ENCODE measurements at places on chromosomes 7 and 10.
A peak's percentile ranks its signal among the peaks of the same experiment; 100 is the strongest.

- no peak for DNase-seq
These were observed 90.9 kb downstream of the DIP2C start for GRCh38 chr10:598415-599170.

- no peak for DNase-seq
These were observed 31.3 kb downstream of the AKR1C3 start for GRCh38 chr10:5125315-5126044.

GRCh38 chr10:34397324-34397723 is 417.8 kb downstream of the PARD3 start:
- DNase-seq: no peak

- no peak for DNase-seq
These were observed 24.2 kb upstream of the BPGM start for GRCh38 chr7:134622303-134622995.

DNA sequence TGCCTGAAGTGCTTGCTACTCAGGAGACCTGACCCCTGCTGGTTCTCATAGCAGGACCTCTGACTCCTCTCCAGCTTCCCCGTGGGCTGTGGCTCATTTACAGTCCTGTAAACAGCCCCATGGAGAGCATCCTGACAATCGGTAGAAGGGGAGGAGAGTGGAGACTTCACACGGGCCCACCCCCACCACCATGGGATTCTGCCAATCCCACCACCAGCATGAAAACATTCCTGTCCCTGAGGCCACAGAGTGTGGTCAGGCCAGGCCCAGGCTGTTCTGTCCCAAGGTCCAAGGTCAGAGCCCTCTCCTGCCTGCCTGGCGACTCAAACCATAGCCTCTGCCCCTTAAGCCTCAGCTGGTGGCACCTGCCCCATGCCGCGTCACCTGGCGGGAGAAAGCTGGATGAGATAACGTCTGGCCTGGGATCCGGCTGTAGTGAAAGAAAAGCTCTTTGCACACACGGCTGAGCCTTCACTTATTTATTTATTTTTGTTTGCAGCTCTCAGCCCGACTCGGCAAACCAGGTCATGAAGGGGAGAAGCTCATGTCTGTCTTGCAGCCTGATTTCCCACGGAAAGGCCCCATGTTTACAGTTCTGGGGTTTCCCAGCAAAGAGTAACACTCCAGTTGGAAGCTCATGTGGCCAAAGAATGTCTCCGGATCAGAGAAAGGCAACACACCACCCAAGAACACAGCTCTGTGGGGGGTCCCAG is 293.6 kb upstream of the ZMIZ1 start:
- peak; percentile 43 for DNase-seq

GRCh38 chr10:79241990-79242619 is 105.2 kb upstream of the PPIF start:
- peak; percentile 22 for DNase-seq

- no peak for DNase-seq
These were observed 37.2 kb downstream of the FAM13C start for GRCh38 chr10:59325116-59325515.

GRCh38 chr7:94612253-94612652 is 43.7 kb downstream of the SGCE start:
- no peak for DNase-seq

- DNase-seq: no peak
These were observed 522.9 kb downstream of the REEP3 start for GRCh38 chr10:64044098-64044497.

GRCh38 chr10:72274730-72275350 is 1.1 kb downstream of the DDIT4 start:
- DNase-seq: peak; percentile 48

- DNase-seq: no peak
These were observed 27.7 kb upstream of the MICU1 start for GRCh38 chr10:72653383-72654096.

- no peak for DNase-seq
These were observed 8.6 kb downstream of the LIPA start for GRCh38 chr10:89242840-89243568.

DNA sequence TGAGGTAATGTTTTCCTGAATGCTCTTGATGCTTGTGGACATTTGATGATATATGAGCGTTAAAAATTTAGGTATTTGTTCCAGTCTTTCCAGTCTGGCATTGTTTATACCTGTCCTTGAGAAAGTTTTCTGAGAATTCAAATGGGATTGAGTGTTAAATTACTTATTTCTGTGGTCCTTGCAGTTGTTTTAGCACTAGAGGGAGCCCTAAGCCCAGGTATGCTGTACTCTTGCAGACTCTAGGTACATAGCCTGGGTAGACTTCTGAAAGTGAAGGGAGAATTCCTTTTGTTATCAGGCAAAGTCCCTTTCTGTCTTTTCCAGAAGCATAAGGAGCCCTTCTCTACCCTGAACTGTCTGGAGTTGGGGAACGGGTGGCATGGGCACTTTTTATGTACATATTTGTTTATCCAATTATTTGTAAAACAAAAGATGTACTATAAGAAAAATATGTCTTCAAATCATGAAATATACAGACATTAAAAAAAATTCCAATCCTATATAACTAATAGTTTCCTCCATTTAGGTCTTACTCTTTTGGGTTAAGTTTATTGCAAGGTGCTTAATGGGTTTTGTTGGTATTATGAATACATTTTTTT is 262.1 kb downstream of the ATRNL1 start:
- peak; percentile 25 for DNase-seq

GRCh38 chr10:61682323-61682722 is 19.6 kb downstream of the CABCOCO1 start:
- DNase-seq: no peak

DNA sequence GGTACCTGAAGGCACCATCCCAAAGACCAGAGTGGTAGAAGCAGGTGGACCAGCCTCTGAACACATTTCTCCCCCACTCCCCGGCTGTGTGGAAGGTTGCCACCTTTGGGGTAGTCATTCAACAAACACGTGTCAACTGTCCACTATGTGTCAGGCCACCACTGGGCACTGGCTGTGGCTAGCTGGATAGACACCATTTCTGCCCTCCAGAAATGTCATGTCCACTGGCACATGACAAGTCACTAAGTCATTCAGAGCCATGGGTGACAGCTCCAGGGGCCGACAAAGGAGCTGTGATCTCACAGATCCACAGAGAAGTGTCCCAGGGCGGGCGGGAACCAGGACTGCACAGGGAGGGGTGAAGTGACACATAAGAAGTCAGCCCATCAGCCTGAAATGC is 99.6 kb downstream of the EGFR start:
- DNase-seq: no peak

- DNase-seq: no peak
These were observed 338.2 kb upstream of the AOAH start for GRCh38 chr7:37062560-37062859.

GRCh38 chr10:58189269-58189668 is 78.4 kb downstream of the IPMK start:
- DNase-seq: no peak

DNA sequence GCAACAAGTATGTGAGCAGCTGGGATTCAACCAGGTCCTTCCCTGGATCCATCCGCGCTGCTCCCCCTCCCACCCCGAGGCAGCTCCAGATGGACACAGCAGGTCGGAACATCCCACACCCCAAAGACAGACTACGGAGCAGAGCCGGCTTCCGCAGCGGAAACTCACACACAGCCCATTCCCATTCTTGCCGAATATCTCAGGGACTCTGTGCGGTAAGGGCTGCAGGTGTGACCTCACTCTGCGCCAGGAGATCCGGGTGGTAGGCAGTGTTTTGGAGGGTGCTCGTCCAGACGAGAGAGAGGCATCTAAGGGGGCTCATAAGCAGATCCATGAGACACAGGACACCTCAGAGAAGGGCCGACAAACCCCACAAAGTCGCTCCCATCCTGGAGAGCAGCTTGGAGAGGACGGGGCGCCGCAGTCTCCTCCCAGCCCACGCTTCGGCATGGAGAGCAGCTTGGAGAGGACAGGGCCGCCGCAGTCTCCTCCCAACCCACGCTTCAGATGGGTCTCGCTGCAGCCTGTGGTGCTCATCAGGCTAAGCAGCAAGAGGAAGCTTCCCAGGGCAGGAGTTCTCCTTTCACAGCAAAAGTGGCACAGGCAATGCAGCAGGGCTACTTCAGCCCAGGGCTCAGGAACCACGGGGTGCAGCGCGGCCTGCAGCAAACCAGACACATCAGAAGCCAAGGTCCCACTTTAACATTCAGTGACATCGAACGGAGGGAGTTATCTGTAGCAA is 179.9 kb downstream of the DIP2C start:
- no peak for DNase-seq

DNA sequence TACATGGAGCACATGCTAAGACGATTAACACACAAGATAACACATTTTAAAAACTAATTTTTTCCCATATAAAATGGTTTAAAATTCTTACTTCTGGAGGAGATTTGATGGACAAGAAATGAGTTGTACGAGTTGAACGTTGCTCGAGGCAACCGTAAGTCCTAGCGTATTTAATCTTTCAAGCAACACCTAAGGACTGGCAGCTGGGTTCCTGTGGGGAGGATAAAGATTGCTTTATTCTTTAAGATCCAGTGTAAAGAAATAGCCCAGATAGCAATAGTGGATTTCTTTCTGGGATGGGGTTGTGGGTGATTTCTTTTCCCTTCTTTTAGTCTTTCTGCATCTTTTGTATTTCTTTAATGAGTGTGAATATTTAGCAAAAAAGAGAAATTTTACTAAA is 9.8 kb downstream of the TBXAS1 start:
- no peak for DNase-seq

DNA sequence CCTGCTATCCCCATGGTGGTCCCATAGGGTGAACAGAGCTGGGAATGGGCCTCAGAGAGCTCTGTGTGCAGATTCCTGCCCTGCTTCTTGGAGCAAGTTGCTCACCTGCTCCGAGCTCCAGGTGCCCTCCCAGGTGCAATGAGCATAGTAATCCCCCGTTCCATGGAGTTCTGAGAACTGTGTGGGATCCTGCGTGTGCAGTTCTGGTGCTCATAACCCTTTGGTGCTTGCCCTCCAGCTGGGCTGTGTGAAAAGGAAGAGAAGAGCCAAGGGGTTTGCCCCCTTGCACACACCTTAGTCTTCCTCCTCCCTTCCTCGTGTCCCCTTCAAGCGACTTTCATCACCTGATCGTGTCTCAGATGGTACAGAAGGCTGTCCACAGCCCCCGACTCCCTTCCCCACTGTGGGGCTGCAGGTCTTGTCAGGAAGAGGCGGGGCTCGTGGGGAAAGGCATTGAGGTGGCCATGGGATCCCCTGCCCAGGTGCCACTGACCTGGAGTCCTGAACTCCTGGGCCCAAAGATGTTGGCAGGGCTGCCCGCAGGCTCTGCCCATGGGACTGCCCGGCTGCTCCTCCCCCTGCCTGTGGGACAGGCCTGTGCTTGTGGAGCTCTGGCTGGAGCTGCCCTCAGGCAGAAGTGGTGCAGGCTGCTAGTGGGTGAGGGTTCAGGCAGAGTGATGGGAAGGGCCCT is 21.9 kb upstream of the ZNF488 start:
- no peak for DNase-seq

- no peak for DNase-seq
These were observed 1.4 kb downstream of the BTAF1 start for GRCh38 chr10:91925022-91925320.

DNA sequence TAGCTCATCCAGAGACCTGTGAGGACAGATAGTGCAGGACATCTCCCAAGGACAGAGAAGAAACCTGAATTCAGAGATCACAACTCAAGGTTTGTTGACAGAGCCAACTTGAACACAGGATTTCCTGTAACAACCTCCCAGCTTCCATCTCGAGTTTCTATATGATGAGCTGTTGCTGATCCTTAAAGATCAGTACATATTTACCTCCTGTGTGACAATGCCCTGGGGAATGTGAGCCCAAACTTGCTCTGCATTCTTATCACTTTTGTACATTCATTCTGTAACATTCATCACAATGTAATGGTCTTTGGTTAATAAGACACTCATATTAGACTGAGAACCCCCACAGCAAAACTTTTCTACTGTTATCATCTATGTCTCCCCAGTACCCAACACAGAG is 468.6 kb downstream of the XPNPEP1 start:
- no peak for DNase-seq

DNA sequence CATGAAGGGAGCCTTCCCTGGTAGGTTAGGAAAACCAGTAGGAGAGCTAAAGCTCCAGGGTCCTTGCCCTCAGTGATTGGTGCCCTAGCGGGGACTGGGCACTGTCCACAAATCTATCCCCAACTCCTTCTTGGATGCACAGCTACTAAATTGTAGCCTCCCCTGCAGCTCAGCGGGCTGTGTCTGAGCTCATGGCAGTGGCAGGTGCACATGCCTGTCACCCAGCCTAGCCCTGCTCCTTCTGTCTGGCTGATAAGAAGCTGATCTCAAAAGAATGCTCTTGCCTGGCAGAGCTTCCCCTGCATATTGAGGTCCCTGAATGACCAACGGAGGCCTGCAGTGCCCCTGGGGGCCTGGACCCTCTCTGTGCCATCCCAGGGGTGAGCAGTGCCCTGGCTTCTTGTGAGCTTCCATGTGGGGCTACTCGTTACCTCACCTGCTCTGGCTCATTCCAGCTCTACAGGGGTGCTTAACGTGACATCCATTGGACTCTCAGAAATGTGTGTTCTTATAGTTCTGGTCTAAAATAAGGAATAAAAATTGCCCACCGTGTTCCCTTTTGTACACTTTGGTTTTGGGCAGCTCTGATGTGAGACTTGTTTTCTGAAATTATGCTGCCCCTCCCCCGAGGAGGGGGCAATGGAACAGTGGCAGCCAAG is 59.8 kb upstream of the ANTXRL start:
- no peak for DNase-seq

GRCh38 chr10:89283025-89283935 is 18.6 kb upstream of the IFIT2 start:
- DNase-seq: peak; percentile 30

DNA sequence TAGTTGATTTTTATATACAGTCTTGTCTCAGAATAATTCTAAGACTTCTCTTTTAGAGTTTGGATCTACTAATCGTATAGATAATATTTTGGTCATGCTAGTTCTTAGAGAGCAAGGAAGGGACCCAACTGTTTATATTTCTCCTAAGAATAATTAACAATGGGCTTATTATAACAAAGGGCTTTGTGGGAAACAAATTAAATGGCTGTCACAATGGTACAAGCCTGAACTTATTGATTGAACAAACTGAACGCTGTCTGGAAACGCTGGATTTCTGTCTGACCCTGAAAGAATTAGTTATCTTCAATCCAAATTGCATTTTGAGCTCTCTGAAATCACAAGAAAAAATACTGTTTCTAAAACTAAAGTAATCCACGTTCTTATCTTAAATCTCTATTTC is 56.8 kb downstream of the CSTF2T start:
- no peak for DNase-seq

GRCh38 chr7:99499721-99500636 is at the start of gene ZNF394:
Gene ZNF394 (minus strand): TSS chr7:99500281. CDS start chr7:99500093, 188 bp downstream.
- peak; percentile 94 for DNase-seq

GRCh38 chr7:144818511-144818910 is 17.3 kb downstream of the TPK1 start:
- no peak for DNase-seq

DNA sequence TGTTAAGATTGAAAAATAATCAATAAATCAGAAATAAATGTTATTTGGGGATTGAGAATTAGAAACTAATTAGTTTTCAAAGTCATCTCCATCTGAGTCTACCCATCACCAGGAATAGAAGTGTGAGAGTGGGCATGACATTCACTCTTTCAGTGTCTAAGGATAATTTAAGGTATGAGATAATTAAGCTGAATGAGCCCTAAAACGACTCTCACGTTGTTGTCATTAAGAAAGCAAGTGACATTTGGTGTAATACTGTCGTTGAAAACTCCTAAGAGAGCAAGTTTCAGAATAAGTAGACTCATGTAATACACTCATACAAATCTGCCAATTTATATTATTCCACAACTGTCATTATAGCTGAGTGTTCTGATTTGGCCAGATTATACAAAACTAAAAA is 7.1 kb downstream of the AGMO start:
- no peak for DNase-seq

- DNase-seq: no peak
These were observed 182.2 kb downstream of the HERPUD2 start for GRCh38 chr7:35512716-35513115.

Measured in NCI-H1092 (cell line).